Smooth muscle cell of the brain vasculature (primary cell): ENCODE measurements at places on chromosomes 5 and 9.

DNA sequence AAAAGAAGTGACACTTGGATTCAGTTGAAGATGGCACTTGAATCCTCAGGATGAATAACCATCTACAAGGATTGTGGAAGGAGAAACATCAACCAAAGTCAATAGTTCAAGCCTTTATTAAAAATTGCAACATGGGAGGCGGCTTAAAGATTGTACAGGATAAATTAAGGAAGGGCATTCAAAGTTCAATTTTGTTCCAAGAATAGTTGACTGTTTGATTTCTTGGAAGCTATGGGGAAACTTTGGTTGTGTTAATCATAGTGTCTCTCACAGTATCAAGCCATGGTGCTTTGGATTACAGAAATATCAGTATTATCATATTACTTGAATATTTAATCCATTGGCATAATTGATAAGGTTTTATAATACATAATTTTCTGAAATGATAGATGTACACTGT is 1844.3 kb downstream of the MAT2B start:
- no peak for DNase-seq

DNA sequence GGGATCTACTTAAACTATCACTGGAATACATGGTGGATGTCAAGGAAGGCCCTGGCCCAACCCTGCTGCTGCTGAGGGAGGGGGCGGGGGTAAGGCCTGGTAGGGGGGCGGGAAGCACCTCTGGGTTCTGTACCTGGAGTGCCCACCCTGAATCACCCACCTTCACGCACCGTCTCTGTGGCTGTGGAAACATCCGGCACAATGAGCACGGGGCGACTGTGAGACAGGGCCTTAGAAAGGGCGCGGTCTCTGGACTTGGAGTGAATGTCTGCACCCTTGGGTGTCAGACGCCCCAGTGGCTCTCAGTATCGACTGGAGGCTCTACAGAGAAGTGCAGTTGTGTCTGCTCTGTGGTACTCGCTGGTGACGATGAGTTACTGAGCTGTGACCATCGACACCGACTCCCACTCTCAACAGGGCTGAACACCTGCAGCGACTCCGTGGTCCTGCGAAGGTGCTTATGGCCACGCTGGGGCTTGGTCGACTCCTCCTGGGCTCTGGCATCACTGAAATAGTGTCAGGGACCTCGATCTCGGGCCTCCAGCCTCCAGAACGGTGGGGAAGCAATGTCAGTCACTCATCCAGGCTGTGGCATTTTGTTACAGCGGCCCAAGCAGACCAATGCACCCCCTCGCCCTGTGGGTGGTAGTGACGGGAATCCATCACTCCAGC is 25.5 kb upstream of the SLC6A19 start:
- DNase-seq: no peak

- DNase-seq: no peak
Measured at GRCh38 chr5:77390221-77390620, 101.9 kb downstream of the WDR41 start.

DNA sequence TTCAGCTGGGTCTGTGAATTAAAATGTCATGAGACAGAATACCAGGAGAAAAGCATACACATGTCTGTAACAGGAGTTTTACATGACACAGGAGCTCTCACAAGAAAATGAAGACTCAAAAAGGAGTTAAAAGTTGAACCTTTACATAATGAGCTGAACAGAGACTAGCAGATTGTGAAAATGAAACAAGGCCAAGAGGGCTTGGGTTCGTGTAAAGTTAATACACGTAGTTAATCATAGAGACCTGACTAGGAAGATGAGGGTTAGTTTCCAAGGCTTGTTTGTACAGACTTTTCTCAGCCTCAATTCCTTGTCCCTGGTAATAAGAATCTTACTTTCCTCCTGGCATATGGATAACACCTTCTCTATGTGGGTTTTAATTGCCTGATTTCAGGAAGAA is 1294.0 kb downstream of the MAT2B start:
- DNase-seq: no peak

DNA sequence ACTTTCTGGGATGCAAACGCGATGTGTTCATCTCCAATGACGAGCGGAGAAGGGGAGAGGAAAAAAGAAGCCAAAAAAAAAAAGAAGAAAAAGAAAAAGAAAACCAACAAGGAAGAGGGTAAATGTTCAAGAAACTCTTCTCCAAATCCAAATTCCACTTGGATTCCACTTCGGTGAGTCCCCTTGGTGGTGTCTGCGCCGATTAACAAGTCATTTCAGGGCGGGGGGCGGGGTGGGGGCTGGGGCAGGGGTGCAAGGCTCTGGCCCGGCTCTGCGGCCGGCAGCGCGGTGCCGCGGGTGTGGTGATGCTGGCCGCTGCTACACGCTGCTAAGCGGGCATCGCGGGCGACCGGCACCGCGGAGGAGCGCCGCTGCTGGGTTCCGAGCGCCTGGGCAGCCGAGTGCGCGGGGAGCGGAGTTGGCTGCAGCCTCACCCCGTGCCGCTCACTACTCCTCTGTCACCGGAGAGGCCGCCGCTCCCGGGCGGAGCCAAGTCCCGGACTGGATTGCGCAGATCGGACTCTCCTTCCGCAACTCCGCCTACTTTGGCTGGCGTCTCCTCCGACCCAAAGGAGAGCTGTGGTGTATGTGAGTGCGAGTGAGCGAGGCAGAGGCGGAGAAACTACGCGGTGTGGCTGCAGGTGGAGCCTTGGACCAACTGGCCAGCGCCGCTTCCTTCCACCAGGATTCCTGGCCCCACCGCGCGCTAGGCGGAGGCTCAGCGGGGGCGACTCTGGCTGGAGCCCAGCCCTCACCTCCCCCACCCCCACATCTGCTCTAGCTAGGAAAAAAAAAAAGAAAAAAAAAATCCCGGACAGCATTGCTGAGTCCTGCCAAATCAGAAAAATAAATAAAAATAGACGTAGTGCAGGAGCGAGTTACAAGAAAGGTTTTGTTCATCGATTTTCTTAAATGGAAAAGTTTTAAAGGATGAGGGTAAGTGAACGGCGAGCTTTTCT is at the start of gene SEMA6A:
SEMA6A (minus strand) TSS at position 457 of the 959 bp plus-strand sequence. CDS start 69,879 bp downstream, outside the sequence.
- DNase-seq: peak; percentile 69

GRCh38 chr9:93315118-93315517 is 131.2 kb downstream of the WNK2 start:
- no peak for DNase-seq

DNA sequence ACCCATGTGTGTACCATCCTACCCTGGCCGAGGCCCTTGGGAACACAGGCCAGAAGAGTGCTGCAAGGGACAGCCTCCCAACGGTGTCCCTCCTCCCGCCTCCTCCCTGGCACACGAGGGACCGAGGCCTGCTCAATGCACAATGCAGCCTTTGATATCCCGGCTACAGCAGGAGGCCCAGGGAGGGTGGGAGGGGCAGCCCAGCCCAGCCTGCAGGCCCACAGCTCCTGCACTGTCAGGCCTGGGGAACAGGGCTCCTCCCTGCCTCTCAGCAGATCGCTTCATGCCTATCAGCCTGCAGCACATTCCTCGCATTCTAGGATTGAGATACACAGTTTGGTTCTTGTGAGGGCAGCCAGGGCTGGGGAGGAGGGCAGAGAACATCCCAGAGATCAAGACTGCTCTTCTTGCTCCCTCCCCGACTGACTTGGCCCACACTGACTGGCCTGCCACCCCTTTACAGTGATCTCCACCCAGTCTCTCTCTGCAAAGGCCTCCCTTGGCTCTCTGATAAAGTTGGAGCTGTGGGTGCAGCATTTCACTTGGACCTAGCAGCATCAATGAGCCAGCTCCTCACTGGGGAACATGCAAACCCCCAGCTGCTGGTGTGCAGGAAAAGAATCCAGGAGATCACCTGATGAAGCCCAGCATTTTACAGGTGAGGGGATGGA is at the start of gene SH3TC2:
SH3TC2 (minus strand) TSS at position 46 of the 671 bp plus-strand sequence; CDS start at position 6, 40 bp downstream.
- no peak for DNase-seq

GRCh38 chr5:81778642-81779041 is 27.7 kb upstream of the SSBP2 start:
- no peak for DNase-seq

GRCh38 chr9:131960311-131960710 is 119.4 kb downstream of the MED27 start:
- no peak for DNase-seq

- DNase-seq: no peak
Measured at GRCh38 chr9:93041108-93041802, 17.2 kb upstream of the SUSD3 start.

GRCh38 chr9:91059713-91060112 is 258.1 kb downstream of the SYK start:
- no peak for DNase-seq

GRCh38 chr5:43432486-43433375 is 20.5 kb upstream of the CCL28 start:
- DNase-seq: peak; percentile 83

GRCh38 chr5:109652096-109652495 is 37.6 kb upstream of the MAN2A1 start:
- no peak for DNase-seq

DNA sequence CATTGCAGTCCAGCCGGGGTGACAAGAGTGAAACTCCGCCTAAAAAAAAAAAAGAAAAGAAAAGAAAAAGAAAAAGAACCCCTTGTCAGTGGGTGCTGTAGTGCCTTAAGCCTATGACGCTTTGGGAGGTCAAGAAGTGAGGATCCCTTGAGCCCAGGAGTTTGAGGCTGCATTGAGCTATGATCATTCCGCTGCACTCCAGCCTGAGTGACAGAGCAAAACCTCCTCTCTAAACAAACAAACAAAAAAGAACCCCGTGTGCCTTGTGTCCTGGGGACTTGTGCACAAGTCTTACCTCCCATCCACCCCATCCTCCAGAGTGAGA is 33.5 kb upstream of the STXBP1 start:
- DNase-seq: no peak

GRCh38 chr9:137390553-137391410 is 32.2 kb downstream of the EXD3 start:
- no peak for DNase-seq
